Activated CD8-positive, alpha-beta T cell treated with anti-CD3 and anti-CD28 coated beads for 36 hours (primary cell): ENCODE measurements at places on chromosomes 1 and 21. TPM values are rescaled to one million over a fixed set of nuclear protein-coding genes. Genes with fewer than 3 reads are reported as not detected.

DNA sequence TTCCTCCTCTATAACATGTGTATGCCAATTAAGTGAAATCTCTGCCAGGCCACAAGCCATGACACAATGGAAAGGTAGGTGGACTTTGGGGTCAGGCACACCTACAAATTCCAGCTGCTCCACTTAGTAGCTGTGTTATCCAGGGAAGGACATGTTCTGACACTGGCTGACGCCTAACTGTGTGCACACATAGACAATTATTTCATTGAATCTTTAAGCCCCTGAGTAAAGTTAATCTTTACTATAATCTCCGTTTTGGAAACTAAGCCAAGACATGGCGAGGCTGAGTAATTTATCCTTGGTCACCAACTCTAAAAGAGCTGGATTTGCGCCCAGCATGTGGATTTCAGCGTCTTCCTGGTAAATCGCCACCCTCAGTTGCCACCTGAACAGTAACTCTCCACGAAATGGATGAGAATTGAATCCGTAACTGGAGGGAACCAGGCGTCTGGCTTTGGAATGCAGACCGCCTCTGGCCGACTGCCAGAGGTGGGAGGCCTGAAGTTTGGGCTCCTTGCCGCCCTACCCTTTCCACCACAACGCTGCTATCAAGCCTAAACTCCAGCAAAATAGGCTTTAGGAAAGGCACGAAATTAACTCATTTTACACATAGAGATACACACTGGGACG, 888 bp upstream of the SNRPE start:
- no peaks in the 10 kb centered on the region for H3K27me3 ChIP-seq
- H3K27ac ChIP-seq, result peak overlapping the region; percentile 99
- no peak for DNase-seq
- peak overlapping the region; percentile 100 for H3K4me3 ChIP-seq

- peaks cover 2% of the 10 kb centered on the region for H3K36me3 ChIP-seq
- no peak overlapping the region for H3K27ac ChIP-seq
- H3K4me3 ChIP-seq, result no peak overlapping the region
- peaks cover 6% of the 10 kb centered on the region for H3K4me1 ChIP-seq
Measured at GRCh38 chr1:119943216-119943615, 46.9 kb upstream of the ADAM30 start.

DNA sequence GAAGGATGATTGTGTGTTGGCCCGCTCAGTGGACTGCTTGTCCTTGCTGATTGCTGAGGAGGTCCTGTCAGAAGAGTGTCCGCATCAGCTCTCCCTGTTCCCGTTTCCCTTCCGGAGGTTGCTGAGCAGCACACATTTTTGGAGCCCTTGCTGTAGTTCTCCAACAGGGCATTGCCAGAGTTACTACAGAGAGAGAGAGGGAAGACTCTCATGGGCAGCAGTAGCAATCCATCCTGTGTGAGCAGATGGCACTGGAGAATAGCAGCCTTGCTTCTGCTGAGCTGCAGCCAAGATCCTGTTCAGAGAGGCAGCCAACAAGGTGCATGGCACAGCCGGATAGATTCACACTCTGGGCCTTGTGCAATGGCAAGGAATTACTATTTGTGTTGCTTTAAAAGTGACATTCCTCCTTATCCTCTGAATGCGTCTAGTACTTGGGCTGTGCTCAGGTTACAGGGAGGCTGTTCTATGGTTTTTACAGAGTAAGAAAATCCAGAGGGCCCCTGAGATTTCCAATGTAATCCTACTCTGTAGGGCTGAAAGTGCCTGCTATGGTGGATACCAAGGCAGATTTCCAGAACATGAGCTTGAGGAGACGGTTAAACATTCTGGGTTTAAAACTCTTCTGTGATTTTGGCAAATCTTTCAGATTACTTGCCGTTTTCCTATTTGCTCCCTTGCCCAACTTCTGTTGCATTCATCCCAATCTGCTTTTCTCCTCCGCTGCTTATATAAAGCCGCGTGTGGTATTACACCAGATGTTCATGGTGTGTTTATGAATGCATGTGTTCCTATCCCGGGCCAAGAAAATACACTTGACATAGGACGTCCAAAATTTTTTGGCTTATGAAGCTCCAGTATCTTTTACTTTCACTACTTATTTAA, 27.4 kb downstream of the AK4 start:
- H3K27ac ChIP-seq, result no peak overlapping the region
- H3K27me3 ChIP-seq, result no peaks in the 10 kb centered on the region
- no peak overlapping the region for H3K4me3 ChIP-seq
- H3K4me1 ChIP-seq, result peaks cover 3% of the 10 kb centered on the region
- DNase-seq, result no peak
- no peaks in the 10 kb centered on the region for H3K36me3 ChIP-seq

DNA sequence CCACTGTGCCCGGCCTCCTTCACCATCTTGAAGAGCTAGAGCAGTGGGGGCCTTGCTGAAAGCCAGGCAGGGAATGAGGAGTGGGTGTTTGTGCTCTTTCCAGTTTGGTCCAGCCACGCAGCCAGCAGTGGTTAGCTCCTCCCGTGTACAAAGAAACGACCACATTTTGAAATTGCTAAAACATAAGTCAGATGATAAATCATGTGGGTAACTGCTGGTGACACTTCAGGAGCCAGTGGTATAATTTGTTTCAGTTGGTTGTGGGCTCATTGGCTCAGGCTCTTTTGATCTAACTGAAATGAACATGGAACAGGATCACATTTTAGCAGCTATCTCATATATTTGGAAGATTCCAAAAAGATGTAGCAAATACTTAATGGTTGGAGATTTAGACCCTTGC, 87.6 kb downstream of the MTR start:
- no peaks in the 10 kb centered on the region for H3K4me1 ChIP-seq
- no peak overlapping the region for H3K4me3 ChIP-seq
- no peaks in the 10 kb centered on the region for H3K27me3 ChIP-seq
- no peak overlapping the region for H3K27ac ChIP-seq

DNA sequence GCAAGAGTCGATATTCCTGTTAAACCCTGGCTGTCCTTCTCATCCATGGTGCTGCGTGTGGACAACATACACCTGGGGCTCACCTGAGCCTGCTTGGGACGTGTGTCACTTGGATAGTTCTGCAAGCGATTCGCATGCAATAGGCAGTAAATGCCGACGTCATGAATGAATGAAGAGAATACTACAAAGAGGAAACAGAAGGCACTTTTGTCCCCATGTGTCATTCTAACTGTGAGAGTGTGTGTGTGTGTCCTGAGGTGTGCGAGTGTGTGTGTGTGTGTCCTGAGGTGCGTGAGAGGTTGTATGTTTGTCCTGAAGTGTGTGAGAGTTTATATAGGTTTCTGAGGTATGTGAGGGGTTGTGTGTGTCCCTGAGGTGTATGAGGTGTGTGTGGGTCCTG, 647 bp upstream of the TCP10L start:
- no peak overlapping the region for H3K4me3 ChIP-seq
- no peaks in the 10 kb centered on the region for H3K27me3 ChIP-seq
- H3K27ac ChIP-seq, result no peak overlapping the region
- H3K36me3 ChIP-seq, result no peaks in the 10 kb centered on the region
- no peaks in the 10 kb centered on the region for H3K4me1 ChIP-seq

DNA sequence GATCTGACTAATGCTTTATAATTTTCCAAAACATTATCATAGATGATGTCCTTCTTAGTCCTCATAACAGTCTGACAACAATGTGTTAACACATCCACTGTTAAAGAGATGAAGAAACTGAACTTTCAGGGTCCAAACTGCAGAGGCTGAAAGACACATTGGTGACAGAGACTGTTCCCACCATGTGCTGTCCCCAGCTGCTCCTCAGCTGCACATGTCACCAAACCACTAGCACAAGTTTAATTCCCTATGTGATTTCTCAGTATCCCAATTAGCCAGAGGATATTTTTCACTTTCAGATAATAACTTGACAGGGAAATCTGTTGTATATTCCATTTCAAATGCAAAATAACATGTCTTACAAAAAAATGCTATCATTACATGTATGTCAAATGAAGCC, 24.6 kb downstream of the LAMC2 start:
- no peak overlapping the region for H3K27ac ChIP-seq
- peaks cover 1% of the 10 kb centered on the region for H3K27me3 ChIP-seq

GRCh38 chr1:147890177-147890790, 12.3 kb upstream of the GJA8 start:
- peak; percentile 80 for DNase-seq
- H3K4me3 ChIP-seq, result no peak overlapping the region
- H3K4me1 ChIP-seq, result peaks cover 2% of the 10 kb centered on the region
- no peak overlapping the region for H3K27ac ChIP-seq
- no peaks in the 10 kb centered on the region for H3K36me3 ChIP-seq
- H3K27me3 ChIP-seq, result peaks cover 1% of the 10 kb centered on the region

DNA sequence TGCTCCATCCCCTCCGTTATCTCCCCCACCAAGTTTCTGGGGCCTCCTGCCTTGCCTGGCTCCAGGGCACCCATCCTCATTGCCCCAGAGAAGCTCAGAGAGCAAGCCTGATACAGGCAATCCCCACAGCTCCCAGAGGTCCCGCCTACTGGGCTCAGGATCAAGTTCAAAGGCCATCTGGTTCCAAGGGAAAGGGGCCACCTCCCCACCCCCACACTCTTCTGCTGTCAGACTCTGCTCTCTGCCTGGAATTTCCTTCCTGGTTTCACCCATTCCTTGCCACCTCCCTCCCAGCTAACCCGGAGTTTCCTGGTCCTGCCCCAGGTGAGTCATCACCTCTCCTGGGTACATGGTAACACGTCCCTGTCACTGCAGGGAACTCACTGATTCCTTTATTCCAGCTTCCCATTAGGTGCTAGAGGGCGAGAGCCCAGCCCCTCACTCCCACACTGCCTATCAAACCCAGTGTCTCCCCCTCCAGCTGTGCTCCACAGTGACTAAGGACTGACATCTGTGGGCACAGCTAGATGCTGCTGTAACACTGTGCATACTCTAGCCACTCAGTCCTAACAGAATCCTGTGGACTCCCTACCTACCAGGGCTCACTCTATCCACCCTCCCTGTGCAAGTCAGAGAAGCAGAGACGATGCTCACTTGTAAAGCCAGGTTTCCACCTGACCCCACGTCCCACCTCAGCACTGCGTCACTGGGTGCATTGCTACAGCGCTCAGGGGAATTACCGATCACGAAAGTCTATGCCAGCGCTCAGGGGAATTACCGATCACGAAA, 21.8 kb downstream of the RSPH1 start:
- no peak for DNase-seq
- no peaks in the 10 kb centered on the region for H3K36me3 ChIP-seq
- no peaks in the 10 kb centered on the region for H3K4me1 ChIP-seq
- H3K27me3 ChIP-seq, result no peaks in the 10 kb centered on the region
- H3K27ac ChIP-seq, result no peak overlapping the region
- no peak overlapping the region for H3K4me3 ChIP-seq

DNA sequence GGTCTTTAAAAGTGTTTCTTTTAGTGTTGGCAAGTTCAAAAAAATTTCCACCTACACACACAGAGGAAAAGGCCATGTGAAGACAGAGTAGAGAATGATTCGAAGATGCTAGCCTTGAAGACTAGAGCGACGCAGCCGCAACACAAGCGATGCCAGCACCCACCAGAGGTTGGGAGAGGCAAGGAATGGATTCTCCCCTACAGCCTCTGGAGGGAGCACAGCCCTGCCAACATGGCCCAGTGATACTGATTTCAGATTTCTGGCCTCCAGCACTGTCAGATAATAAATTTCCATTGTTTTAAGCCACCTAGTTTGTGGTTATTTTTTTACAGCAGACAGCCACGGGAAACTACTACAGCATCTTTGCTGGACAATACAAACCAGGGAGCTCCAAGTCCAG, 6.9 kb upstream of the ADAR start:
- no peaks in the 10 kb centered on the region for H3K27me3 ChIP-seq
- DNase-seq, result peak; percentile 42
- H3K36me3 ChIP-seq, result peaks cover 14% of the 10 kb centered on the region
- peak overlapping the region; percentile 45 for H3K4me3 ChIP-seq
- H3K27ac ChIP-seq, result peak overlapping the region; percentile 83
- peaks cover 65% of the 10 kb centered on the region for H3K4me1 ChIP-seq

GRCh38 chr1:205944525-205944924, 1.3 kb upstream of the SLC26A9 start:
- no peaks in the 10 kb centered on the region for H3K36me3 ChIP-seq
- no peaks in the 10 kb centered on the region for H3K4me1 ChIP-seq
- no peak for DNase-seq
- peaks cover 3% of the 10 kb centered on the region for H3K27me3 ChIP-seq
- H3K4me3 ChIP-seq, result no peak overlapping the region

GRCh38 chr1:89530444-89531089, 5.9 kb downstream of the LRRC8B start:
- no peak for DNase-seq
- H3K4me1 ChIP-seq, result peaks cover 60% of the 10 kb centered on the region
- peaks cover 50% of the 10 kb centered on the region for H3K36me3 ChIP-seq
- no peak overlapping the region for H3K4me3 ChIP-seq
- H3K27ac ChIP-seq, result no peak overlapping the region

DNA sequence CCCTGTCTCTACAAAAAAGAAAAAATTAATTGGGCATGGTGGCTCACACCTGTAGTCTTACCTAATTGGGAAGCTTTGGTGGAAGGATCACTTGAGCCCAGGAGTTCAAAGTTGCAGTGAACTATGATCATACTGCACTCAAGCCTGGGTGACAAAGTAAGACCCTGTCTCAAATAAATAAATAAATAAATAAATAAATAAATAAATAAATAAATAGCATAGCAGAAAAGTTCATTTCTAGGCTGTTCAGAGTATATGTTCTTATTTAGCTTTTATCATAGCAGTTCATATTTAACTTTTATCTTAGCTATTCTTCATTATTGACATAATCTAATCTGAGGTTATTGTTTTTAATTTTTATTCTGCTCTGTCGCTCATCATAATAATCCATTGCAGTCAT, 8.7 kb upstream of the SEC16B start:
- no peaks in the 10 kb centered on the region for H3K36me3 ChIP-seq
- H3K27me3 ChIP-seq, result no peaks in the 10 kb centered on the region
- DNase-seq, result no peak
- H3K27ac ChIP-seq, result no peak overlapping the region
- H3K4me1 ChIP-seq, result no peaks in the 10 kb centered on the region

GRCh38 chr21:44356636-44357035, 3.2 kb downstream of the TRPM2 start:
- H3K27ac ChIP-seq, result peak overlapping the region; percentile 46
- no peak overlapping the region for H3K4me3 ChIP-seq
- peak; percentile 46 for DNase-seq
- H3K27me3 ChIP-seq, result no peaks in the 10 kb centered on the region
- H3K4me1 ChIP-seq, result peaks cover 48% of the 10 kb centered on the region

GRCh38 chr1:37845049-37845646, 14.2 kb downstream of the MTF1 start:
- peaks cover 18% of the 10 kb centered on the region for H3K36me3 ChIP-seq
- DNase-seq, result no peak
- no peak overlapping the region for H3K27ac ChIP-seq
- peaks cover 47% of the 10 kb centered on the region for H3K4me1 ChIP-seq
- no peak overlapping the region for H3K4me3 ChIP-seq

- no peak overlapping the region for H3K4me3 ChIP-seq
- peaks cover 5% of the 10 kb centered on the region for H3K36me3 ChIP-seq
- H3K27me3 ChIP-seq, result no peaks in the 10 kb centered on the region
- H3K4me1 ChIP-seq, result no peaks in the 10 kb centered on the region
Measured at GRCh38 chr1:52460694-52461093, 56.3 kb downstream of the PRPF38A start.

The CRYAA gene
- total RNA-seq, result not detected

The CHI3L1 gene
- total RNA-seq, result not detected
